Stimulated activated CD4-positive, alpha-beta T cell treated with anti-CD3 and anti-CD28 coated beads, Interleukin-1b, Interleukin-23, amount 100 ng/mL, for 1 hour (primary cell): ENCODE measurements at places on chromosomes 3 and 15.

DNA sequence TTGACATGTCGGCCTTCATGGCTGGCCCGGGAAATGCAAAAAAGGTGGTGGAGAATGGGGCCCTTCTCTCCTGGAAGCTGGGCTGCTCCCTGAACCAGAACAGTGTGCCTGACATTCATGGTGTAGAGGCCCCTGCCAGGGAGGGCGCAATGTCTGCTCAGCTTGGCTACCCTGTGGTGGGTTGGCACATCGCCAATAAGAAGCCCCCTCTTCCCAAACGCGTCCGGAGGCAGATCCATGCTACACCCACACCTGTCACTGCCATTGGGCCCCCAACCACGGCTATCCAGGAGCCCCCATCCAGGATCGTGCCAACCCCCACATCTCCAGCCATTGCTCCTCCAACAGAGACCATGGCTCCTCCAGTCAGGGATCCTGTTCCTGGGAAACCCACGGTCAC, 23.1 kb upstream of the BSN start:
- DNase-seq, result no peak

- DNase-seq, result no peak
Measured at GRCh38 chr3:120326784-120327183, 22.4 kb downstream of the LRRC58 start.

DNA sequence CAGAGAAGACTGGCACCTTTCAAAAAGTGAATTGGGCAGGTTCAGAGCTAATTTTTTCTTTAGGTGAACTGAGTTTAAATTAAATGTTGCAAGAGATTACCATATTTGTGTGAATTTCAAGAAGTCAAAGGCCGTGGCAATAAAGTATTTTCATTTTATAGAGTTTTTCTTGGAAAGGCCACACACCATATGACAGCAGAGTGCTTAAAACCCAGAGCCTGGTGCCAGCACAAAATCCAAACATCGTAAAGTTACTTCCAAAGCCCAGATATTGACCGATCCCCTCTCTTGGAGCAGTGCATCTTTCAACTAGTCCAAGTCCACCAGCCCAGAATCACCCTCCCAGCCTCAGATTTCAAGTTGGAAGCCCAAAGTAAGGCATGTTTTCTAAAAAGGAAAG, 164.5 kb downstream of the VGLL4 start:
- no peak for DNase-seq

DNA sequence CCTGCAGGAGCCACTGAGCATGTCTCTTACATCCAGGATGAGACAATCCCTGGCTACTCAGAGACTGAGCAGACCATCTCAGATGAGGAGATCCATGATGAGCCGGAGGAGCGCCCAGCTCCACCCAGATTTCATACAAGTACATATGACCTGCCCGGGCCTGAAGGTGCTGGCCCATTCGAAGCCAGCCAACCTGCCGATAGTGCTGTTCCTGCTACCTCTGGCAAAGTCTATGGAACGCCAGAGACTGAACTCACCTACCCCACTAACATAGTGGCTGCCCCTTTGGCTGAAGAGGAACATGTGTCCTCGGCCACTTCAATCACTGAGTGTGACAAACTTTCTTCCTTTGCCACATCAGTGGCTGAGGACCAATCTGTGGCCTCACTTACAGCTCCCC, 6.2 kb downstream of the MAP1A start:
- no peak for DNase-seq

- no peak for DNase-seq
Measured at GRCh38 chr3:175094344-175094743, 235.2 kb downstream of the NAALADL2 start.

DNA sequence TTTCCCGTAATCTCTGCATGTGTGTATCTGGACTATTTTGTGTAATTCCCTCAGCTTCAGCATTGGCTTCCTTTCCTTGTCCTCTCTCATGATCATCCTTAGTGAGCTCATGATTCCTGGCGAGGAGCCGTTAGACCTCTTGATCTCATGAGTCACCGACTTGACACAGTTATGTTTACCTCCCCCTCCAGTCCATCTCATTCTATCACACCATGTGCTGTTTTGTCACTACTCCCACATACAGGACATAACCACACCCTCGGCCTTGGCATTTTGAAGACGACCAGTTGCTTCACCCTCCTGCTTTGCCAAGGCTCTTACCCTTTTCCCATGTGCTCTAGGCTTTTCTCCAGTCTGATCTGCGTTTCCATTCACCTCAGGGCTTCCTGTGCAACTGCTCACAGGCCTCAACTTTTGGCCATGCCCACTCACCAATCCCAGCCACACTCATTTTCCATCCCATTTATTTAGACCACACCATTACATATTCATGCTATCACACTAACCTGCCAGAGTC, 41.5 kb downstream of the CP start:
- DNase-seq, result no peak
